ENCODE measurements at places on chromosomes 6 and 20. TPM values are rescaled to one million over a fixed set of nuclear protein-coding genes. Genes with fewer than 3 reads are reported as not detected.

The MYL9 gene
- 518 TPM for total RNA-seq

The GNAS-AS1 gene
- total RNA-seq: 0.42 TPM

The BMP2 gene
- 14.3 TPM for total RNA-seq

The COL9A1 gene
- total RNA-seq: not detected

The ANKRD66 gene
- not detected for total RNA-seq

The ANKEF1 gene
- 4.9 TPM for total RNA-seq

The METTL24 gene
- 1.2 TPM for total RNA-seq

The PRR18 gene
- 1.0 TPM for total RNA-seq

The PYGB gene
- 121 TPM for total RNA-seq

The SNX3 gene
- total RNA-seq: 235 TPM

The SLC22A16 gene
- 1.4 TPM for total RNA-seq

The BMP7 gene
- total RNA-seq: 0.16 TPM

The RIMS4 gene
- total RNA-seq: 0.29 TPM

The FAM184A gene
- 4.8 TPM for total RNA-seq

The PEDS1 gene
- 44.1 TPM for total RNA-seq

The RAET1L gene
- not detected for total RNA-seq

The GPR6 gene
- total RNA-seq: not detected

The KIZ gene
- 20.3 TPM for total RNA-seq

The WFDC5 gene
- total RNA-seq: not detected

The PET117 gene
- total RNA-seq: 15.0 TPM

The ZNF165 gene
- 0.19 TPM for total RNA-seq

The DSP gene
- total RNA-seq: 4.0 TPM

The NMBR gene
- total RNA-seq: not detected

The COL19A1 gene
- not detected for total RNA-seq

The OTOR gene
- not detected for total RNA-seq

The PAX1 gene
- total RNA-seq: not detected

The OPRL1 gene
- 1.3 TPM for total RNA-seq

The FLRT3 gene
- 0.06 TPM for total RNA-seq

The RAET1E gene
- 0.29 TPM for total RNA-seq

The CDH22 gene
- 0.35 TPM for total RNA-seq

The RANBP9 gene
- 42.2 TPM for total RNA-seq

The KHDRBS2 gene
- total RNA-seq: not detected

The UBE2C gene
- total RNA-seq: not detected

The ENPP1 gene
- total RNA-seq: 32.1 TPM

The C20orf144 gene
- not detected for total RNA-seq

The TFAP2B gene
- not detected for total RNA-seq

The MYLK4 gene
- 0.61 TPM for total RNA-seq

The RAB5IF gene
- 109 TPM for total RNA-seq

The CAGE1 gene
- total RNA-seq: not detected

The HLA-DQB2 gene
- total RNA-seq: 3.0 TPM

The GNAS gene
- total RNA-seq: 697 TPM

The ATP5F1E gene
- 71.3 TPM for total RNA-seq

The SNAI1 gene
- 19.1 TPM for total RNA-seq

The ZNF311 gene
- 0.64 TPM for total RNA-seq

The PREX1 gene
- total RNA-seq: 44.0 TPM

The TCF19 gene
- 2.1 TPM for total RNA-seq

The ADIG gene
- total RNA-seq: not detected

The OR2H2 gene
- not detected for total RNA-seq

The CHD6 gene
- 47.3 TPM for total RNA-seq

The LINC00237 gene
- not detected for total RNA-seq
